ENCODE measurements at places on chromosomes 11 and 22.

- DNase-seq = no peak
These were observed 329.7 kb downstream of the TBC1D22A start for GRCh38 chr22:47091921-47092700.

DNA sequence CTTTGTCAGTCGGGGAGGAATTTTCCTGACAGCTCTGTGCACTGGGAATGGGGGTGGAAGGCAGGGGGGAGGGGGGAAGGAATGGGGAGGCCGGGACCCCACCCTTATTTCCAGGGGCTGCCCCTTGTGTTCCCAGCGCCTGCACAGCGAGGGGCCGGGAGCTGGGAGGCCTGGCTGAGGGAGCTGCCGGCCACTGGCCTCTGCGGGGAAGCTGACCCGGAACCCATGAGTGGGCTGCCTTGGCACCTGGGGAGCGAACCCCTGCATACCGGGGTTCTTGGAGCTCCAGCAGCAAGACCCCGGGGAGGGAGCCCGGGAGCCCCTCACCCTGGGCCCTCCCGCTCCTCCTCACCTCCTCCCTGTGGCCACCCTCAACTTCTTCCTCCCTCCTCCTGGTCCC is 3.5 kb downstream of the H19 start:
- peak; percentile 2 for DNase-seq

DNA sequence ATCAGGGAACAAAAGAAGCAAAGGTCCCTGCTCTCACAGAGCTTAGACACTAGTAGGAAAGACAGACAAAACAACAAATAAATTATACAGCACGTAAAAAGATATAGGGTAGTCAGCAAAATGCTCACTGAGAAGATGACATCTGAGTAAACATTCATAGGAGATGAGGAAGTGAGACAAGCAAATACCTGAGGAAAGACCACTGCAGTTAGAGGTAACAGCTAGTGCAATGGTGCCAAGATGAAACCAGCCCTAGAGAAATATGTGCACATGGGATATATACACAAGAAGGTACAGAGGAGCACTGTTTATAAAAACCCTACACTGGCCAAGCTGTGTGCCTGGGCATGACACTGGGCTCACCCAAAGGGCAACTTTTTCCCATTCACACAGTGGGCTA is 9.8 kb downstream of the CYP2R1 start:
- no peak for DNase-seq

- no peak for DNase-seq
These were observed 363.7 kb upstream of the ISX start for GRCh38 chr22:34702279-34702678.

DNA sequence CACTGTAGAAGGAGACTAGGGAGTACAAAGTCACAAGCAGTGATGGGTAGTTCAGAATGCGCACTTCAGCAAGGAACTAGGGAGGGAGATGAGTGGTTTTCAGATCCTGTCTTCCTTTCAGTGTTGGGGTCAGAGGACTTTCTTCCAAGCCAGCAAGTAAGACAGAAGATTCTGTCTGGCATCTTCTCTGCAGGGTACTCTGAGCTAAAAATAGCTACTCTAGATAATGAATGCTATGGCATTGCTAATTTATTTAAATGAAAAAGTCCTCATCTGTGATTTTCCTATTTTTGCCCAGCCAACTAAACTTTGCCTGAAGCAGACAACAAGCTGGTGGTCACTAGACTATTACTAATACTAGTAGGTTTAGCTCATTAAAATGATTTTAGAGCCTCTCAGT is 18.3 kb upstream of the ARL14EP start:
- DNase-seq = no peak

DNA sequence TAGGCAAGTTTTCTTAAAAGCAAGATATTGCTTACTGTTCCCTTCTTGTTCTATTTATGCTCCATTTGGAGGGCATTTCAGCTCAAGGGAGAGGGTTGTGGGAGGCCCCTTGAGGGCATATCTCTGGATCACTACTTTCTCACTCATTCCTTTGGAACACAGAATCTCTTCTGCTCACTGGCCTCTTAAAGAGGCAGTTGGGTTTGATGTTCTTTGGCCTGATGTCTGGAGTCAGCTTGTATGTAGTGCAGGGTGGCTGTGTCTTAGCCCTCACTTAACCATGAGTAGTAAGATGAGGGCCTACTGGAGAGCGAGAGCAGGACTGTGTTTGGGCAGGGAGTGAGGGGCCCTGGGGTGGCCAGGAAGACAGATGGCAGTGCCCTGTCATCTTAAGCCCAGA is 3.6 kb downstream of the INCENP start:
- no peak for DNase-seq

- DNase-seq = peak; percentile 47
These were observed 128.6 kb downstream of the WNT11 start for GRCh38 chr11:76077575-76078150.

DNA sequence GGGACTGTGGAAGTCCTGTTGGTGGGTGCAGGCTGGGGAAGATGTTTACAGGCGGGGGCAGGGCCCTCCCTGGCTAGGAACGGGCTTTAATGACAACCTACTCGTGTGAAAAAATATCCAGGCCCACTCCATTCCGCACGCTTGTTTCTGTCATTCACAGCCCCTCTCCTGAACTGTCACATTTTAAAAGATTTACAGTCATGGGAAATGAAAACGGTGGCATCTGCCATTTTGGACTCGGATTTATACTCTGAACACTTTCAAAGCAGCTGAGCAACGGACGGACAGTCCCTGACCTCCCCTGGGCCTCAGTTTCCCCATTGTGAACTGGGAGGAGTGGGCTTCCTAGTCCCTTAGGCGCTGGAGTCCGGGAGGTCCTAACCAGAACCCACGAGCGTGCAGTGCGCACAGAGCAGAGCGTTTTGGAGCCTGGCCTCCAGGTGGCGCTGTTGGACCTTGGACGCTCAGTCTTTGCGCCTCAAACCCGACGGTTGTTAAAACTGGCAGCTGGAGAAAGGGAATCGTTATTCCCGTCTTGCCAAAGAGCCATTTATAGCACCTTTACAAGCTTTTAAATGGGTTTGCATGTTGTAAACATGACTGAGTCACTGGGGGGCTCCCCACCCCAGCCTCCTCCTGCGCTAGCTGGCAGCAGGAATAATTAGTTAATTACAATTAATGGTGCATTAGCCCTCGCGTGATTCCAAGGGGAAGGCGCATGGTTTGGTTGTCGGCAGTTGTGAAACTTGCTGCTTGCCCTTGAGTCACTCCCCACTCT is 75.3 kb downstream of the FBLN1 start:
- peak; percentile 74 for DNase-seq

DNA sequence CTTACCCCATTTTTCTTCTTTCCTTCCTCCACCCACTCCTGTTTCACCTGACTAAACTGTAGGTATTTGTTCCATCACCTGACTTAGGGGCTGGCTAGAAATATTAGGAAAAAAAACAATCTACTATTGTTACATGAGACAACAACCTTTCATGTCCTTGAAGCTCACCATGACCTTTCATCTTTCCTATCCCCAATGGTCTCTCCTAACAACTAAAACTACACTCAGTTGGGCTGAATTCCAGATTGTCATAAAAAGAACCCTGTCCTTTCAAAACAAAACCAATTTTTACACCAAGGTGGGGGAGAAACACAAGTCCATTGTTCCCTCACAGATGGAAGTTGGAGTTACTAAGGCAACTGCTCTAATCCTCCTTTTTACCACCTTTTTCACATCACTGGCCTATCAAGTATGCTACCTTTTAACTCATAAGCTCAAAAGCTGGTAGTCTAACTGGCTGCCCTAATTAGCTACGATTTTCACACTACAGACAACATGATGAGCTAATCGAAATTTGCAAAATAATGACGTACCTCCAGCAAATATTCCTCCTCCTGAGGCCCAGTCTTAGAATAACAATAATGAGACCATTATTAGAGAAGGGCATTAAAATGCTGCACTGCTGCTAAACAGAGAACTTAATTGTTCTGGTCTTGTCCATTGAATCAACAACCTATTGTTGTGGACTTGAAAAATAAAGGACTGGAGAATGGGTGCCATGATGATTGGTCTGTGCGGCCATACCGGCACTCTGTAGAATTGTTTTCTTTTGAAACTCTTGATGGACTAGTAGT is 46.5 kb upstream of the SOX6 start:
- DNase-seq = no peak

- DNase-seq = no peak
These were observed 10.1 kb downstream of the CASTOR1 start for GRCh38 chr22:30279046-30279788.

GRCh38 chr11:15815246-15816195 is 540.8 kb downstream of the SOX6 start:
- DNase-seq = peak; percentile 39

- no peak for DNase-seq
These were observed 14.1 kb upstream of the RASL10A start for GRCh38 chr22:29329581-29329980.

- peak; percentile 48 for DNase-seq
These were observed 28.5 kb downstream of the GLB1L2 start for GRCh38 chr11:134360050-134360835.

- DNase-seq = no peak
These were observed 129.7 kb downstream of the IGLL1 start for GRCh38 chr22:23450434-23450795.

GRCh38 chr11:2302896-2303626 is 1.2 kb downstream of the TSPAN32 start:
- DNase-seq = no peak

- peak; percentile 84 for DNase-seq
These were observed 12.5 kb downstream of the OR5B3 start for GRCh38 chr11:58394195-58394594.

Data from fibroblast of upper back skin (primary cell).